ENCODE measurements at places on chromosomes 3 and 15.

GRCh38 chr3:160827516-160827915 lies 71.5 kb downstream of the PPM1L start:
- no peak for DNase-seq

DNA sequence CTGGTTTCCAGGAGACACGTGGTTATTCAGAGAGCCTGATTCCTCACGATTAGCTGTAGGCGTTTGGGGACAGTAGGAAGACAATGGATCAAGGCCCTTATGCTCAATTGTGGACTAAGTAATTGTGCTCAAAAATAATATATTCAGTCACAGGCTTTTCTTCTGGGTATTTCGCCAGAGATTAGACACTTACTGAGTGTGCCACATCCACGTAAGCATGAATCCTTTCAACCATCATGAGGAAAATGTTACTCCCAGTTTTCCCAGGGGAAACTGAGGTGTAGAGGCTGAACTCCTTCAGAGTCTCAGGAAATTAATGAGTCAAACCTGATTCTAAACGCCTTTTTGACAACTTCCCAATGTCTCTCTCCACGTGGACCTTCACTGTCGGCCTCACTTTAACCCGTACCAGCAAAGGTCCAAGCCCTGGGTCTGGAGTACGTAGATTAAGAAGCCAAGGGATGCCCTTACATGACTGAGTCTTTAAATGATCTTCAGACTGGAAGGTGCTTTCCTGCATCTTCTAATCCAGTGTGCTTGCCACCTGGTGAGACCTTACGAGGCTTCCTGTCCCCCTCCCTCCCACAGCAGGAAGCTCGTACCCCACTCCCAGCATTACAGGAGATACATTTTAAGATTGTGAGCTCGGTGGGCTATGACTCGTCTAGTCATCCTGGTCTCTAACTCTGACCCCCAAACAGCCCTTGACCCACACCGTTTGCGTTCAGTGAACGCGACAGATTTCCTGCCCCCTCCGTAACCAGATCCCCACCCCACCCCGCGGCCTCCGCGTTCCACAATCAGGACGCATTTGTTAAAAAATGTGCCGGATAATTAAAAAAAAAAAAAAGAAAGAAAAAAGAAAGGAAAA lies 1.7 kb downstream of the PKM start:
- peak; percentile 62 for DNase-seq

DNA sequence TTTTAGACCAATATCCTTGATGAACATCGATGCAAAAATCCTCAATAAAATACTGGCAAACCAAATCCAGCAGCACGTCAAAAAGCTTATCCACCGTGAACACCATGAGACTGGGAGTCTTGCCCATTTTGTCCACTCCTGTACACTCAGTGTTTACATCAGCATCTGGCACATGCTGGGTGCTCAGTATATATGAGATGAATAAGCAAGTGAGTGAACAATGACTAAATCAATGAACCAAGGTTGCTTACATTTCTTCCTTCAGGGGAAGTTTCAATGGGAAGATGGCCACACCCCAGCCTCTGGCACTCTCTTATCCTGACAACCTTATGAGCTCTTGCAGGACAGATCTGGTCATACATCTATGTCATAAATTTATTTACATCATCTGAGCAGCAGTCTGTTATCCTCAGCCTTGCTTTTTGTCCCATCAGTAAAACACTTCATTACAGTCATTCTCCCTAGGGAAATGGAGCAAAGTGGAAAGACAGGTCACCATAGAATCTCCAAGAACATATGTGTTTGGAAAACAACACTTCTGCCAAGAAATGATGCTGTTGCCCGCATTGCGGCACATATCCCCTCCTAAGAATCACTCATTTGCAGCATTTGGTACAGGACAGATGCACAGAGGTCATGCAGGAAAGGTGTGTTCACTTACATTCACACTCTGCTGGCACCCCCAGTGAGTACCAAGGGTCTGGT lies 171.8 kb upstream of the EIF1B start:
- no peak for DNase-seq

DNA sequence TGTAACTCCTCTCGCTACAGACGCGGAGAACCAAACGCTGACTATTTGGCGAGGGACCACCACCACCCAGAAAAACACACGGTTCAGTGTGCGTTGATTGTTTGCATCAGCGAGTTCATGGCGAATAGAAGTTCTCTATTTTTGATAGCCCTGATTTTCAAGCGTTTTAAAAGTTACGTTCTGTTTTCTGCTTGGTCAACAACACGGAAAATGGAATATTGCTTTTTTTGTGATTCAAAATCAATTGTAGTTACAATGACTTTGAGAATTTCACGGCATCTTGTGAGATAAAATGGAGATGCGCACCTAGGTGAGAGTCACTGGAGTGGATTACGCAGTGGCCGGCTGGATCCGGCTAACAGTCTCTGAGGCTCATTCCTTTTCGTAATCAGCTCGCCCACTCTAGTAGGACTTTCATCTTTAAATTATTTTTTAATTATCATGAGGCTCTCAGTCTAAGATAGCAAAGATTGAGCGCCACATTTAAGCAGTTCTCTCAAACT lies 54.8 kb downstream of the CCDC54 start:
- DNase-seq = no peak
